Adrenal gland (tissue), 19 donors: ENCODE measurements at places on chromosomes 2 and 18. TPM values are rescaled to one million over a fixed set of nuclear protein-coding genes. Genes with fewer than 3 reads are reported as not detected.

Gene PLA2R1
- total RNA-seq: 8.7 TPM

DNA sequence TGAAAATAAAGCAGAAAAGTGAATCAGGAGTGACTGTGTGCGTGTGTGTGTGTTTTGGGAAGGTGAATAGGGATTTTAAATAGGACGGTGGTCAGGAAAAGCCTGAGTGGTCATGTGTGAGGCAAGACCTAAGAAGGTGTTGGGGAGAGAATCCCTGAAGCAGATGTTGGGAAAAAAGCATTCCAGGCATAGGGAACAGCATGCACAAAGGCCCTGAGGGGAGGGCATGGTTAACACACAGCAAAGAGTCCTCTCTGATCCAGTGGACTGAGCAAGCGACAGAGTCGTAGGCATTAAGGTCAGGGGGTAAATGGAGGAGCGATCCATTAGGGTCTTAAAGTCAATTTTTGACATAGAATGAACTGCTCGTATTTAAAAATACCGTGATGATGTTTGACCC lies 34.0 kb upstream of the OTOS start:
- H3K4me3 ChIP-seq: no peak overlapping the region
- H3K4me1 ChIP-seq: no peaks in the 10 kb centered on the region
- H3K36me3 ChIP-seq: no peaks in the 10 kb centered on the region
- DNase-seq: no peak
- H3K27ac ChIP-seq: no peak overlapping the region

DNA sequence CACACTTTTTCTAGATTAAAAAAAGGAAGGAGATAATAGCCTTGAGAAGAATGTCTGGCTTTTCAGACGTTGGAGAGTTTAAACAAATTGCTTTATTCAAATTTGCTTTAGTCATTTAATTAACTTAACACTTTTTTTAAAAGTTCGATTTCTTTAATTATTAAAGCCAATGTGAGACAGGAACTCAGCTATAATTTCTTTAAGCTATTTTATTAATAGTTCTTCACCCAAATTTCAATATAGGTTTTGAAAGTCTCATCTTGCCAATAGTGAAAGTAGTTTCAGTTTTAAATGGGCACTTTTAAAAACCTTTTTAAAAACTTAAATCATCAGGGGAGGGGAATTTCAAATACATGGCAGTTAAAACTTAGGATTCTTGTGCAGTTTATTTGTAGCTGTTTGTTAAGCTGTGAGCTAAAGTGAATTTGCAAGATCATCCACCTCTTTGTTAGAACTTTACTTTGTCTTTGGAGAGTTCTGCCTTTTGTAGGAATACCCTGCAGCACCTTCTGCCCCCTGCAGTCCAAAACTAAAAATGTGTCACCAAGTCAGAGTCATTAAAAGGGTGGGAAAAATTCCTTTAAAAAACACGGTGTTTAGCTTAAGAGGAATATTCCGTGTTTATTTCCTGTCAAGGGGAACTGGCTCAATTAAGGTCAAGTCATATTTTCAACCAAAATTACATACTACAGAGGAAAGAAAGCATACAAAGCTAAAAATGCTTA lies 4.6 kb downstream of the TGIF1 start:
- peak overlapping the region; percentile 99 for H3K27ac ChIP-seq
- DNase-seq: peak; percentile 57
- H3K4me3 ChIP-seq: peak overlapping the region; percentile 2
- no peaks in the 10 kb centered on the region for H3K27me3 ChIP-seq

Gene DSG2
- total RNA-seq: 1.9 TPM

DNA sequence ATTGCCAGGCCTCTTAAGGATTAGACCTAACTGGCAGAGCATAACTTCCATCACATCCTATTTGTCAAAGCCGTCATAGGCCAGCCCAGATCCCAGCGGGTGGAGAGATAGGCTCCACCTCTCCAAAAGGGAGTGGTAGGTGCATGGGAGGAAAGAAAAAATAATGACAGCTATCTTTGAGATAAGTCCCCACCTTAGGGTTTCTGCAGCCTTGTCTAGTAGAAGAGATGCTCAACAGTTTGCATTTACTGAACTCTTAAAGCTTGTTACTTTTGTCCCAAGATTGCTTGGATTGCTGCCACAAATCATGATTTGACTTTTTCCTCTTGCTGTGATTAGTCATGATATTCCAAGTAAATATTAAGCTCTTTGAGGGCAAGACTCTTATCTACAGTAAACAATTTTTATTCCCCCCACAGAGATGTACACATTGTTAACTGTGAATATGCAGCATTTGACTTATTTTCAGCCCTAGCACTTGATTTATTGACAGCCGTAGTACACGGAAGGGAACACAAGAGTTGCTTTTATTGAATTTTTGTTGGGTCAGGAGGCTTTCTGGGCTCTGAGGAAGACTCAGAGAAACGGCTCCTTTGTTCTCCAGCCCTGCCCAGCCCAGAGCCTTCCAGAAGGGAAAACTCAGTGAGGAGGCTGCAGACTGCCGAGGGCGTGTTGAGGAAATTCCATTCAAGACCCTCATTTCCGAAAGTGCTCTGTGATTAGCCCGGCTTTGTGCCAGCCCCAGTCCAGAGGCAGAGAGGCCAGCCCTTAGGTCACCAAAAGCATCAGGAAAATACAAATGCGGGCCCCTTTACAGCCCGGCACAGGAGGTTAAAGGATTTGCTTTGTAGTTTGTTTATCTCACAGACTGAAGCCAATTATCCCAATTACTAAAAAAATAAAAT lies 75.5 kb upstream of the ZNF532 start:
- no peak overlapping the region for H3K27ac ChIP-seq
- H3K4me3 ChIP-seq: no peak overlapping the region
- H3K27me3 ChIP-seq: no peaks in the 10 kb centered on the region
- H3K4me1 ChIP-seq: peaks cover 5% of the 10 kb centered on the region

DNA sequence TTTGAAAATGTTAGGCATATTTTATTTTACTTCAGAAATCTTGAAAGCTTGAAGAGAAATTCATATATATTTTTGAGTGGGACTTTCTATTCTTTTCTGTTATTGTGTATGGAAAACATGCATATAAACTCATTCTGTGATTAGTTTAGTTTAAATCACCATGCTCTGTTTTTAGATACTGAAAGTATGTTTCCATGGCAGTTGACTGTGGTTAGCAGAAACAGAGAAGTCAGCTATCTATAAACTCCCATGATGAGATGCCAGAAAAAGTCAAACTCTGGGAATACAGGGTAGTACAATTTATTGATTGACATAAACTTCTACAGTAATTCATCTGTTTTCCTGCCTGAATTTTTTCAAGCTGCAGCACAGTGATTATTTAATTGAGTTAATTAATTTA lies 905.3 kb upstream of the VRK2 start:
- H3K27me3 ChIP-seq: no peaks in the 10 kb centered on the region
- H3K27ac ChIP-seq: no peak overlapping the region
- H3K4me3 ChIP-seq: no peak overlapping the region

GRCh38 chr18:45621061-45621511 lies 5.8 kb downstream of the SLC14A2 start:
- H3K27me3 ChIP-seq: no peaks in the 10 kb centered on the region
- DNase-seq: peak; percentile 44
- peaks cover 18% of the 10 kb centered on the region for H3K4me1 ChIP-seq
- no peak overlapping the region for H3K27ac ChIP-seq

GRCh38 chr2:145685383-145686050 lies 1165.6 kb upstream of the ZEB2 start:
- no peak for DNase-seq
- H3K27ac ChIP-seq: no peak overlapping the region
- no peaks in the 10 kb centered on the region for H3K27me3 ChIP-seq
- no peaks in the 10 kb centered on the region for H3K4me1 ChIP-seq

- H3K27ac ChIP-seq: no peak overlapping the region
- no peak for DNase-seq
- H3K4me1 ChIP-seq: no peaks in the 10 kb centered on the region
Observed at GRCh38 chr2:102387763-102388546, 32.4 kb downstream of the IL18R1 start.

Gene LGALSL
- 49.5 TPM for total RNA-seq

DNA sequence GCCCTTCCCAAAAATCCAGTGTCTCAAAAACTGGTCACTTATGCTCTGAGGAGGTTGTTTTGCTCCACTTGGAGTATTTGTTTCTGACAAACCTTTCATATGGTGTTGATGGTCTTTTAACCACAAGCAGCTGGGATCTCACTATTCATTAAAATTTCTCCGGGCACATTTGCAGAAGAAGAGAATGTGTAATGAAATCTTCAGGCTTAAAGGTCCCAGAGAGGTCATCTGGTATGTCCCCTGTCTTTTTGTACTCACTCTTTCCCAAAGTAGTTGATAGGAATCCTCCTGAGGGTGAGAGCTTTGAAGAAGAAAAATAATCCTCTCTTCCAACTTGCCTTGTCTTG lies 430.8 kb downstream of the SETBP1 start:
- no peak overlapping the region for H3K27ac ChIP-seq
- H3K4me1 ChIP-seq: no peaks in the 10 kb centered on the region
- no peaks in the 10 kb centered on the region for H3K27me3 ChIP-seq
- DNase-seq: no peak

GRCh38 chr2:236352761-236353593 lies 88.8 kb upstream of the ASB18 start:
- no peaks in the 10 kb centered on the region for H3K27me3 ChIP-seq
- H3K4me1 ChIP-seq: no peaks in the 10 kb centered on the region
- no peaks in the 10 kb centered on the region for H3K36me3 ChIP-seq
- H3K4me3 ChIP-seq: no peak overlapping the region
- no peak for DNase-seq
- no peak overlapping the region for H3K27ac ChIP-seq

Gene EDAR
- not detected for total RNA-seq

- H3K4me3 ChIP-seq: no peak overlapping the region
- no peaks in the 10 kb centered on the region for H3K36me3 ChIP-seq
- H3K27me3 ChIP-seq: peaks cover 6% of the 10 kb centered on the region
- peaks cover 4% of the 10 kb centered on the region for H3K4me1 ChIP-seq
- no peak for DNase-seq
Observed at GRCh38 chr2:238158018-238158508, 707 bp upstream of the ERFE start.

Gene GNAL
- 1.2 TPM for total RNA-seq

Gene RTN4
- total RNA-seq: 216 TPM

DNA sequence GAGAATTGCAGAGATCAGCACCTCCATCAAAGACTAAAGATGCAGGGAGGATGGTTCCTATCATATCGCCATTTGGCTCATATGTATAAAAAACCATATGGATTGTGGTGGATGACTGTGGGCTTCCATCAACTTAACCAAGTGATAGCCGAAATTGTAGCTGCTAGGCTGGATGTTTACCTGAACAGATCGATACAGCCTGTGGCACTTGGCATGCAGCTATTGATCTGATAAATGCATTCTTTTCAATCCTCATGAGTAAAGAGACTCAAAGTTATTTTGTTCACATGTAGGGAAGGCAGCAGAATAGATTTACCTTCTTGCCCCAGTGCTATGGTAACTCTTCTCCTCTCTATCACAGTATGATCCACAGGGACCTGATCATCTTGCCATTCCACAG lies 18.5 kb downstream of the CHCHD5 start:
- H3K27ac ChIP-seq: no peak overlapping the region
- H3K27me3 ChIP-seq: no peaks in the 10 kb centered on the region
- no peak for DNase-seq
- no peaks in the 10 kb centered on the region for H3K36me3 ChIP-seq
- H3K4me1 ChIP-seq: no peaks in the 10 kb centered on the region

Gene RBKS
- 34.3 TPM for total RNA-seq

- H3K36me3 ChIP-seq: no peaks in the 10 kb centered on the region
- no peaks in the 10 kb centered on the region for H3K27me3 ChIP-seq
- H3K4me3 ChIP-seq: no peak overlapping the region
Observed at GRCh38 chr2:102661846-102662245, 42.5 kb downstream of the SLC9A2 start.

DNA sequence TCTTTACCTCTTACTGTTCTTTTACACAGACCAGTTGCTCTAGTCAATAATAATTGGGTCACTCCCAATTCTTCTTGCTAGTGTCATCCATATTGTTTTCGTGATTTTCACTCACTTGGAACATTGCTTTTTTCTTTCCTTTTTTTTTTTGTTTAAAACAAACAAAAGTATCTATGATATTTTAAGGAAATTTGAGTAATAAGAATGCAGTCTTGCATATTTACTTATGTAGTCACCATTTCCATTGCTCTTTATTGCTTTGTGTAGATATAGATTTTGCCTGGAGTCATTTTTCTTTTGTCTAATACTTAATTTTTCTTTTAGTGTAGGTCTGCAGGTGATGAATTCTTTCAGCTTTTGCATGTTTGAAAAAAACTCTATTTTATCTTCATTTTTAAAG lies 71.9 kb downstream of the WDR7 start:
- DNase-seq: no peak
- no peaks in the 10 kb centered on the region for H3K36me3 ChIP-seq
- H3K4me1 ChIP-seq: no peaks in the 10 kb centered on the region
- no peak overlapping the region for H3K4me3 ChIP-seq
- no peak overlapping the region for H3K27ac ChIP-seq

Gene MC4R
- not detected for total RNA-seq

DNA sequence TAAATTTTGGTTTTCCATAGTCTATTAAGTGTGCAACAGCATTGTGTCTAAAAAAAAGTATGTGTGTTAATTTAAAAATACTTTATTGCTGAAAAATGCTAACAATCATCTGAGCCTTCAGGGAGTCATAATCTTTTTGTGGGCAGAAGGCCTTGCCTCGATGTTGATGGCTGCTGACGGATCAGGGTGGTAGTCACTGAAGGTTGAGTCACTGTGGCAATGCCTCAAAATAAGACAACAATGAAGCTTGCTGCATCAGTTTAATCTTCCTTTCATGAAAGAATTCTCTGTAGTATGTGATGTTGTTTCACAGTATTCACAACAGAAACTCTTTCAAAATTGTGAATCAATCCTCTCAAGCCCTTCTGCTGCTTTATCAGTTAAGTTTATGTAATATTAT lies 31.3 kb downstream of the HDHD2 start:
- H3K4me3 ChIP-seq: no peak overlapping the region
- no peaks in the 10 kb centered on the region for H3K27me3 ChIP-seq
- no peak for DNase-seq
- no peaks in the 10 kb centered on the region for H3K36me3 ChIP-seq
- peaks cover 8% of the 10 kb centered on the region for H3K4me1 ChIP-seq

DNA sequence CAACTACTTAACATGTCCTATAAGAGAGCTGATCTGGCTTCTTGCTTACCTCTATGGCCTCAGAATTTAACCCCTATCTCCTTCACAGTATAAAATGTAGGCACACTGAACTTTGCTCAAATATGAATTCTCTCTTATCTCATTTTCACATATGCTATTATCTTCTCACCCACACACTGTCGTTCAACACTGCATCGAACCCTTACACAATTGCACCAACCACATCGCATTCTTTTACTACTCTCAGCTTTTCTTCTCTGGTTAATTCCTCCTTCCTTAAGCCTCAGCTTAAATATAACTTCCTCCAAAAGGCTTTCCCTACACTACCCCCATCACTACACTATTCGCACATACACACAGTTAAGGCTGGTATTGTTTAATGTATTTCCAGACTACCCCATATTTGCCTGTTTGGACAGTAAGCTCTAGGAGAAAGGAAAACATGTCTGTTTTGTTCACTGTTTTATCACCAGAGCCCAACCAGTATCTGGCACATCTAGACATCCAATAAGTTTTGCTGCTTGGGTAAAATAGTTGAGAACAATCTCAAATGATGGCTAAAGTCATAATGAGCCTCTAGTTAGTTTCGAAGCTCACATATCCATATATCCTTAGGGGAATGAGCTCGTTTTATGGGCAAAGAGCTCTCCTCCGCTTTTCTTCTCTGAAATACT lies 47.7 kb downstream of the HIBCH start:
- no peaks in the 10 kb centered on the region for H3K27me3 ChIP-seq
- DNase-seq: no peak
- no peaks in the 10 kb centered on the region for H3K36me3 ChIP-seq
- no peak overlapping the region for H3K27ac ChIP-seq
- H3K4me1 ChIP-seq: peaks cover 4% of the 10 kb centered on the region
